ENCODE measurements at places on chromosomes 7 and 10.

GRCh38 chr10:117541405-117541908, 1.1 kb upstream of the EMX2 start:
- DNase-seq = no peak

GRCh38 chr10:10302689-10303088, 715.0 kb upstream of the CELF2 start:
- DNase-seq = no peak

- no peak for DNase-seq
These were observed 73.9 kb downstream of the KAT6B start for GRCh38 chr10:74900297-74900696.

- no peak for DNase-seq
These were observed 180.8 kb downstream of the JAZF1 start for GRCh38 chr7:27999829-28000228.

GRCh38 chr7:150450491-150451001, at the start of gene GIMAP8:
TSS of gene GIMAP8 (plus strand) at chr7:150450630. CDS start at chr7:150466699, 16,069 bp downstream.
- no peak for DNase-seq

- DNase-seq = no peak
These were observed 26.5 kb upstream of the GPR141 start for GRCh38 chr7:37656913-37657530.

DNA sequence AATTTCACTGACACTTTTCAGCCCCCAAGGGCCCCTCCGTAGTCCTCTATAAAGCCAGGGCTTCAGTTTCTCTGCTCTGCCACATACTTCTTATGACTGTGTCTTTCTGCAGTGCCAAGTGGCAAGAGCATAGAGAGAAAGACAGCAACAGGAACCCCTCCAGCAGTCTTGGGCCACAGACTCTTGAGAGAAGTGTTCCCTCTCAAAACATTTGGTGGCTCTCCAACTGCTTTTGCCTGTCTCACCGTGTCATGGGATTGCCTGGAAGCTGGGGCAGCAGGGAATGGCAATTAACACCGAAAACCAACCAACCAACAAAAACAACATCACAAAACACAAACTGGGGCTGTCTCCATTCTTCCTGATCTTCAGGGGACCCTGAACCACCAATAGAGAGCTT, 73.8 kb upstream of the ELN start:
- DNase-seq = no peak

DNA sequence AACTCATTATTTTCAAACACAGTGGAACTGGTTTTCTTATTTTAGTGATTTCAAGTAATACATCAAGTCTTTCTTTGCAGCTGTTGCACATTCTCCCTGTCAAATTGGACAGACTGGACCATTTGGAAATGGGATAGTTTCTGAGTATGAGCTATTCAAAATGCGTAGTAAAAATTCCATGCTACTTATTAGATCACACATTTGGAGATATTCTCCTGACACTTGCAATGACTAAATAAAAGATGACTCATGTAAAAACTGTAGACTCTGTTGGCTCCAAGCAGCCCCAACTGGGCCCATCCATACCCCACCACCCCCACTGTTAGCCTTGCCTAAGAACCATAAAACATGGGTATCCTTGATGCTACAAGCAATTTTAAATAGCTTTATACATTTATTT, 25.9 kb upstream of the BICC1 start:
- no peak for DNase-seq

DNA sequence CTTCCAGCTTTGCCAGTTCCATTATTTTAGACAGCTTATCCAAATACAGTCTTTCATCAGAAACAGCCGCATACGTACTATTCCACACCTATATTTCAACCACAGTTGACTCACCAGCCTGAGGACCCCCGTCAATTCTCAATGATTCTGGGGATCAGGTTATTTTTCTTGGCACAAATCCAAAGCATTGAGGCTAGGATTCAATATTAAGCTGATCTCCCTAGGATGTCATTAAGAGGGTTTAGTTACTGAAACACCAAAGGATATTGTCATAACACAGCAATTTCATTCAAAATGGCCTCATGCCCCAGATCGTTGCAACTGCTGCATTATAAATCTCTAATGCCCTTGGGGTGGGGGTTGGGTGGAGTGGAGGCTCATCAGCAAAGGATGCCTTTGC, 214.6 kb downstream of the PTEN start:
- no peak for DNase-seq

DNA sequence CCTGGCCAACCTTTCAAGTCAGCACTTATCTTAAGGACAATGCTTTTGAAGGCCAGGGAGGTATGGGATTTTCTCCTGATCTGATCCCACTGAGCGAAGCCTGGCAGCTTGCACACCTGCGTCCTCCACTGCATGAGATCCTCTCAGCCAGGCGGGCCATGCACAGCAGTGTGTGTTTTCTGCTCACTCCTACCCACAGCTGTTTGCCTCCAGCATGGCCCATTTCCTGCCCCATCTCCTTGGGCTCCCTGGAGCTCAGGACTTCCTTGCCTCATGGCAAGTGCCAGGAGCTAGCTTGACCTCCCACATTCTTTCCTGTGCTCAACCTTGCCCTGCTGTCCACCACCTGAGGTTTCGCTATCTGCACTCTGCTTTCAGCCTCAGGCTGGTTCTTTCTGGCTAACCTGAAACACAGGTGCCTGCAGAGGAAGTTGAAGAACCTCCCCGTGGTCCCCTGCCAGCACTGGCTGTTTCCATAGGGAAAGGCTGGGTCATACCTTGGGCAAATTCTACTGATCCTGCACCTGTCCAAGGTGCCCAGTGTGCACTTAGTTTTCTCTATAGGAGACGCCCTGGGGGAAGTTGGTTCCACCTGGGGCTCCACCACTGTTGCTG, 43.9 kb upstream of the EEPD1 start:
- DNase-seq = no peak
